ENCODE measurements at places on chromosomes 11 and 22. TPM values are rescaled to one million over a fixed set of nuclear protein-coding genes. Genes with fewer than 3 reads are reported as not detected.

IRAG1 gene
- 7.0 TPM for total RNA-seq

GAL gene
- total RNA-seq = 4.8 TPM

SIDT2 gene
- 14.1 TPM for total RNA-seq

CRYBA4 gene
- total RNA-seq = not detected

PAMR1 gene
- total RNA-seq = 141 TPM

SYT13 gene
- total RNA-seq = not detected

TMEM132A gene
- 7.7 TPM for total RNA-seq

CYP2D6 gene
- total RNA-seq = 0.33 TPM

ZNRD2 gene
- total RNA-seq = 55.1 TPM

Measured in smooth muscle cell of trachea (primary cell).